DMS153 (cell line): ENCODE measurements at places on chromosomes 4 and X.

- no peak for DNase-seq
Observed at GRCh38 chrX:118718737-118719136, 8.7 kb upstream of the IL13RA1 start.

DNA sequence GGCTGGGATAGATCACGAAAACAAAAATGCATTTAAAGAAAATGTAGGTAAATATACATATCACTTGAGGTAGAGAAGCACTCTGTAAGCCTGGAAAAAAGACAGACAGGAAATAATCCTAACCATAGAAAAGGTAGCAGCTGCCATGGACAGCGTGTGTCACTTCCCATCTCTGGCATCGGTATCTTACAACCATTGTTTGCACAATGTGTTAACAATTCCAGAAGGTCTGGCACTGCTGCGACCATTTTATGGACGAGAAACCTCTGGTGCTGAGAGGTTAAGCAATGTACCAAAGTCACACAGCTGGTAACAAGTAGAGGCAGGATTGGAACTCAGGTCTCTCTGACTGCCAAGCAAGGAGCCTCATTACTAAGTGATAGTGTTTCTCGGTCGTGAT, 1.7 kb upstream of the MTNR1A start:
- DNase-seq = peak; percentile 62

- DNase-seq = no peak
Observed at GRCh38 chrX:153395613-153396319, 5.4 kb downstream of the PNMA6E start.

DNA sequence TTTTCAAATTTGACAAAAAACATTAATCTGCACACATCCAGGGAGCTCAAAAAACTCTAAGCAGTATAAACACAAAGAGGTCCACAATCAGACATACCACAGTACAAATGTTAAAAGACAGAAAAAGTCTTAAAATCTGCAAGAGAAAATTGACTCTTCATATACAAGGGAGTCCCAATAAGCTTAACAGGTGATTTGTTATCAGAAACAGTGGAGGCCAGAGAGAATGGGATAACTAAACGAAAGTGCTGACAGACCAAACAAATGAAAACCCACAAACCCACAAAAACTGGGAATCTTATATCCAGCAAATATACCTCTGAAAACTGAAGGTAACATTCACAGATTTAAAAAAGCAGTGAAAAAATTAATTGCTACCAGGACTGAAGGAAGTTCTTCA, 182.0 kb upstream of the PAQR3 start:
- no peak for DNase-seq
